ELR (cell line): ENCODE measurements at places on chromosomes 11 and 22.

GRCh38 chr22:30802202-30803166 is 107.8 kb downstream of the OSBP2 start:
- DNase-seq: peak; percentile 93

DNA sequence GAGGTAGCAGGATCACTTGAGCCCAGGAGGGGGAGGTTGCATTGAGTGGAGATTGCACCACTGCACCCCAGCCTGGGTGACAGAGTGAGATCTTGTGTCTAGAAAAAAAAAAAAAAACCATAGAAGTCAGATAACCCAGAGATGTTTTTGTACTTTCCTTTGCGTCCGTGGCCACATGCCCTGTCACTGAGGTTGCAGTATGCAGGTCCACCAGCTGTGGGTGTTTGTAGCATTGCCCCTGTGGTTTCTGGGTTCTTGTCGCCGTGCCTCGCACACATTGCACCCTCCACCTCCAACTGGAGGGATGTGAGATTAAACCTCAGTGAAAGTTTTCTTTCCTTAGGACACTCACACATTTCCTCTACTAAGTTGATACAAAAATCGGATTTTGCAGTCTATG is 70.3 kb downstream of the TNRC6B start:
- DNase-seq: no peak

DNA sequence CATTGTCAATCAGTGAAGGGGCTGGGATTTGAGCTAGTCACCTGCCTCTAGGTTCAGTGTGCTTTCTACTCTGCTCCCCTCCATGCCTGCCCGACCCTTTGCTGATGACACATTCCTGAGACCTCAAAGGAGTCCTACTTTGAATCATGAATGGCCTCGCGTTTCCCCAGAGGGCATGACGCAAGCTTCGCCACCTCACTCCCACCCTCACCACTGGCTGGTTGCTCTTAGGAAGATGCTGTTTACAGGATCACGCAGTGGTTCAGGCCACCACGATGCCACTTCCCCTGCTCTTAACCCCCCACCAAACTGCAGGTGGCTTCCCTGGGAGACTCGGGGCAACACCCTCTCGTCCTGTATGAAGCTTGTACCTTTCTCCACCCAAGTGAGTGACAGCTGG is 62.9 kb upstream of the B3GAT1 start:
- DNase-seq: no peak

- peak; percentile 57 for DNase-seq
Measured at GRCh38 chr22:20027966-20028854, 7.3 kb downstream of the TANGO2 start.

- DNase-seq: no peak
Measured at GRCh38 chr11:115759622-115760460, 255.6 kb upstream of the CADM1 start.

DNA sequence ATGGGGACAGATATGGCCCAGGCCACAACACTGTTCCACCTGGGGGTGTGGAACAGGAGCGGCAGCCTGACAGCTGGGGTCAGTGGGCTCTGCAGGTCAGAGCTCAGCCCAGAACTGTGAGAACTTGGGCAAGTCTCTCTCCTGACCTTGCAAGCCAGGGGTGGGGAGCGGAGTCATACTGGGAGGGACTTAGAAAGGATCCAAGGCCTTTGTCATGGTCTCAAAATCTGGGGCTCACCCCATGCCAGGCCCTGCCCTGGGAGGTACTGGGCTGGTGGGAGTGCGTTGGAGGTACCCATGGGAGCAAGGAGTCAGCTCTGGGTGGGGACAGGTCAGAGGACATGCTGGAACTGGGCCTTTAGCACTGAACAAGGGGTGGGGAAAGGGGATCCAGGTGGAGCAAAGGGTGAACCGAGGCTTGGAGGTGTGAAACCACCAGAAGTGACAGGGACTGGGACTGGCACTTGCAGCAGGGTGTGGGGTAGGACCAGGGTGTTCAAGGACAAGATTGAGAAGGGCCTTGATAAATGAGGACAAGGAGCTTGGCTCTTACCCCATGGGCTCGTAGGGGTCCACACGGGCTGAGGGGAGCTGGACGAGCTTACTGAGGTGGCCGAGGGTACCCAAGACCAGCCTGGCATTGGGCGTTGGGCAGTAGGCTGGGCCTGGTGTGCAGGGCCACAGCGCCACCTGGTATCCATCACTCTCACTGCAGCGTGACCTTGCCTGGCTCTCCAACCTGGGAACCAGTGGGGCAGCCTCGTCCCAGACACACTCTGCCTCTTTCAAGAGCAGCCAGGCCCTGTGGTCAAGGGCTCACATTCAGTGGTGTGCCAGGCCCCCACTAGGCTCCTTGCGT is 7.4 kb upstream of the PMM1 start:
- peak; percentile 68 for DNase-seq
